ENCODE measurements at places on chromosomes 3 and 15.

DNA sequence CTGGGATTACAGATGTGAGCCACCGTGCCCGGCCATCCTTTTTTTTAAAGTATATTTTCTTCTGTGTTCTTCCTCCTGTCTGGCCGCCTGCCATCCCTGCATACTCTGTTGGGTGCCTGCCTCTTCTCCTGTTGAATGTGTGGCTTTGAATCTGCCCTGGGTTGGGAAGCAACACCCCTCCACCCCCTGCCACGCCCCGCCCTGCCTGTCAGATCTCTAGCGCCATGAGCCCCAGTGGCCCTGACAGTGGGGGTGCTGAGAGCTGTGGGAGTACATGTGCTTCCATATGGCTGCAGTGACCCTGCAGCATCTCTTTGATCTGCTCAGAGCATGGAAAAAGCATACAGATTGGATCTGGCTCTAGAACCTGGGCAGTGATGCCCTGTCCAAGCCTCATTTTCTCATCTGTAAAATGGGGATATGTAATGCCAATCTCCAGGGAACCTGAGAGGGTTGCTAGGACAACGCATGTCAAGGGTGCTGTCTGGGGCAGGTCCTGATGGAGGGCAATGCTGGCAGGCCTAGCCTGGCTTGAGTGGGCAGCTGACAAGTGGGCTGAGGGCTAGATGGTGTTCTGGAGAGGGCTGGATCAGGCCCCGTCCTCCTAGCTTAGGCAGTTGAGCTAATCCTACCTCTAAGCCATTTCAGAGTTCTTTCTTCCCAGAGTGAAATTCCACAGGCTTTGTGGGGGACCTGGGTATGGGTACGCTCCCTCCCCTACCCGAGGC is 23.9 kb downstream of the CCDC13 start:
- no peak for DNase-seq

GRCh38 chr3:72127844-72128243 is 342.9 kb upstream of the PROK2 start:
- DNase-seq = peak; percentile 55

- DNase-seq = no peak
Observed at GRCh38 chr15:74302821-74303359, 64.6 kb downstream of the CYP11A1 start.

DNA sequence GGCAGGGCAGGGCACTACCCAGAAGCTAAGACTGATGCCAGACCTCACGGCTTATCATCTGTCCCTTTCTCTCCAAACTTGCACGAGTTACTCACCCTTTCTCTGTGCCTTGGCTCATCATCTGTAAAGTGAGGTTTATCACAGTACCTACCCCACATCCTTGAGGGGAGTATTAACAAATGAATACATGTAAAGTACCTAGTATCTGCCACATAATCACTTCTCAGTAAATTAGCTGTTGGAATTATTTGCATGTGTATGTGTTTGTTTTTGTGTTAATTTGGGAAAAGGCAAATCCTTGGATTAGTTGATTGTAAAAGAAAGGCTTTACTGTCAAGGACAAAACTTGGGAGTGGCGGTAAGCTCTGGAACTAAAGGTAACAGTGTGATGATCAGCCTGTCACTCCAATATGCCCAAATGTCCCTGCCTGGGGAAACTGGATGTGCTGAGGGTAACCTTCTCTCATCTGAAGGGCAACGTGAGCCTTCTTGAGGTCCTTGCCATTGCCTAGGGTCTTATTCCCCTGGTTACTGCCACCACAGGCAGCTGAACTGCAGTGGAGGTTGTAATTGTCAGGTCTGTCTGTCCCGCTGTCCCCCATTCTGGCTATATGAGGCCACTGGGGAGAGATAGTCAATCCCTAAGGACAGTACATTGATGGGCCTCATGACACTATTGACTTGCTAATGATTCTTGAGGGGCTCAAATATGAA is 269.4 kb downstream of the CLSTN2 start:
- no peak for DNase-seq

GRCh38 chr3:178537122-178537705 is 978 bp downstream of the KCNMB2 start:
- no peak for DNase-seq

GRCh38 chr15:96053031-96053780 is 277.3 kb upstream of the NR2F2 start:
- DNase-seq = peak; percentile 11

GRCh38 chr3:56938530-56938929 is 121.9 kb upstream of the SPATA12 start:
- DNase-seq = no peak

GRCh38 chr3:124660599-124660998 is 69.7 kb upstream of the UMPS start:
- DNase-seq = no peak

DNA sequence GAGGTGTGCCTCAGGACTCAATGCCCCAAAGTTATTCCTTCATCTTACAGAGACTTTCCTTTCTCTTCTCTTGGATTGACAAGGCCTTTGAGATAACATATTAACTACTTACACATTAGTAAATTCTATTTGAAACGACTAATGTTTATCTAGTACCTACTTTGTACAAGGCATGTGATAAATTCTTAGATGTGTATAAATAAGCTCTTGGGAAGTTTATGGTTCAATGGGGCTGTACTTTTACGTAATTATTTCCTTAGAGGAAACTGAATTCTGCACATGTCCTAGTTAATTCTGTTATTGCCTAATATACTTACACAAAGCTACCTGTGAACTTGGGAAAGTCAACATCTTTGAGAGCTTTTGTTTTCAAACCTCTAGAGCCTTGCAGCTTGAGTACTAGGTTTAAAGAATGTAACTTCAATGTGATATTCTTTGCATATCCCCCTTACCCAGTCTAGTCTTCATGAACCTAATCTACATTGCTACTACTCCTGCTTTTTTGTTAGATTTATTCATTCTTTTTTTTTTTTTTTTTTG is 58.5 kb upstream of the RAP2B start:
- no peak for DNase-seq

- DNase-seq = no peak
Observed at GRCh38 chr15:81765816-81766215, 280.0 kb downstream of the MEX3B start.

- DNase-seq = no peak
Observed at GRCh38 chr15:52101542-52102323, 10.8 kb downstream of the BCL2L10 start.

Measured in fibroblast of upper back skin (primary cell).